ENCODE measurements at places on chromosomes 16 and 17.

GRCh38 chr17:36879027-36879426 is 58.2 kb upstream of the LHX1 start:
- DNase-seq = no peak

DNA sequence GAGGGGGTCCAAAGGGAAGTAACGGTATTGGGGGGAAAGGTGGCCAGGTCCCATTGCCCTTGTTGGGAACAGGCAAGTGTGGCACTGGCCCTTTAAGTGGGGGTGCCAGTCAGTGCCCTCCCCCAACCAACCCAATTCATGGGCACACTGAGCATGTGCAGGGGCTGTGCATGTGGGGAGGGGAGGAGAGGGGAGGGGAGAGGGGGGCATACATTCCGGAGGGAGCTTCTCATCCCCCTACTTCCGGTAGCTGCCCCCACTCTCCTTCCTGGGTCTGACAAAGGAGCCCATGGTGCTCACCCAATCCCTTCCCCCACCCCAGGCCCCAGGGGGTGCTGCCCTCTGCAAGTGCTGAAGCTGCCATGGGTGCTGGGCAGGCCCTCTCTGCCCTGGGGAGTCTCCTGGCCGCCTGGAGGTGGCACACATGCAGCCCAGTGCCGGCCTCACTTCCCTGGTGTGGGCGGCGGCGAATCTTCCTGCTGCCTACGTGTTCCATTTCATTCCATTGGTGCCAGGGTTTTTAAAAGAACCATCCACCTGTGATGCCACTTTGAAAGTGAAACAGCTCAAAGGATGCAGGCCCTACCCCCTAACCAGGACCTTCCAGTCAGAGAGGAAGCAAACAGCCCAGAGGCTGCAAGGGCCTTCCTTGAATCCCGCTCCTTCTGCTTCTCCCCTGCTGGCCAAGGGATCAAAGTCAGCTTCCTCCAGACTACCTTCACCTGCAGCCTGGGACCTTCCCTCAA is 11.0 kb downstream of the HEXIM2 start:
- DNase-seq = no peak

- DNase-seq = no peak
These were observed 45.1 kb upstream of the HNF1B start for GRCh38 chr17:37789771-37790541.

- DNase-seq = no peak
These were observed 31.2 kb downstream of the SLC12A3 start for GRCh38 chr16:56896244-56896643.

- no peak for DNase-seq
These were observed 39.3 kb downstream of the MYO18A start for GRCh38 chr17:29140631-29141513.

All from SIG-M5 (cell line).